ENCODE measurements at places on chromosomes 3 and 15. TPM values are rescaled to one million over a fixed set of nuclear protein-coding genes. Genes with fewer than 3 reads are reported as not detected.
A peak's percentile ranks its signal among the peaks of the same experiment; 100 is the strongest.

GRCh38 chr3:72699631-72700030 lies 148.6 kb downstream of the SHQ1 start:
- DNase-seq = no peak

The NCBP2 gene
- polyA plus RNA-seq = 110 TPM

- DNase-seq = no peak
Measured at GRCh38 chr3:173814809-173815208, 417.3 kb downstream of the NLGN1 start.

DNA sequence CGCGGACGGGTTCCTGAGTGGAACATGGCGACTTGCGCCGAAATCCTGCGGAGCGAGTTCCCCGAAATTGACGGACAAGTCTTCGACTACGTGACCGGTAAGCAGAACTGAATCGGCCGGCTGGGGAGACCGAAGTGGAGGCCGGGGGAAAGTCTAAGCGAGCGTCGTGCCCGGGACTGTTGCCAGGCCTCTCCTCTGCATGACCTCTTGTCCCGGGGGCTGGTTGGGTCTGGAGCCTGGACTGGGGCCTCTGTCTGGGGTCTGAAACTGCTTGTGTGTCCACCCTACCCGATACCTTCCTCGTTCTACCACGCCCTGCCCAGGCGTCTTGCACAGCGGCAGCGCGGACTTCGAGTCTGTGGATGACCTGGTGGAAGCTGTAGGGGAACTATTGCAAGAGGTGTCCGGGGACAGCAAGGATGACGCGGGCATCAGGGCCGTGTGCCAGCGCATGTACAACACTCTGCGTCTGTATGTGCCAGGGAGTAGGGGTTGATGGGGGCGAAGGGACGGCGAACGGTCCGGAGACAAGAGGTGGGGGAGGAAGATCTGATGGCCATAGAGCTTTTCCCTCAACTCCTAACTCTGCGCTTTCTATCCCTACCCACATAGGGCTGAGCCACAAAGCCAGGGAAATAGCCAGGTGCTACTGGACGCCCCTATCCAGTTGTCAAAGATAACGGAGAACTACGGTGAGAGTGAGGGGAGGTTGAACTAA lies at the start of gene ABCF3:
Gene ABCF3 (plus strand): TSS at position 16 of the 718 bp plus-strand sequence. CDS start 9 bp downstream, at position 25.
- DNase-seq = no peak

DNA sequence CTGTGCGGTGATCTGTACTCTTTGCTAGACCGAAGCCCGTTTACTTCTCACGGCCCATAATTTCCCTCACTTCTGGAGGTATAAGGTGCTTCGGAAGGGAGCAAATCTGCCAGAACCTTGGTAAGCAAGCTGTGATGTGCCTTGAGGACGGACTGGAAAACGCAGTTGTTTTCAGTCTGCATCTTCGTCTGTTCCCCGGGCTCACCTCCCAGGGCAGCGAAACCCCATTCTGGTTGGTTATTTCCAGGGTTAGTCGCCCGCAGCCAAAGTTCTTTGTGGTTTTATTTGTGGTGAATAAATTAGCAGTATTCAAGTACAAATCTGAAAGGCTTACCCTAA lies 401 bp downstream of the RAMAC start:
- DNase-seq = no peak

DNA sequence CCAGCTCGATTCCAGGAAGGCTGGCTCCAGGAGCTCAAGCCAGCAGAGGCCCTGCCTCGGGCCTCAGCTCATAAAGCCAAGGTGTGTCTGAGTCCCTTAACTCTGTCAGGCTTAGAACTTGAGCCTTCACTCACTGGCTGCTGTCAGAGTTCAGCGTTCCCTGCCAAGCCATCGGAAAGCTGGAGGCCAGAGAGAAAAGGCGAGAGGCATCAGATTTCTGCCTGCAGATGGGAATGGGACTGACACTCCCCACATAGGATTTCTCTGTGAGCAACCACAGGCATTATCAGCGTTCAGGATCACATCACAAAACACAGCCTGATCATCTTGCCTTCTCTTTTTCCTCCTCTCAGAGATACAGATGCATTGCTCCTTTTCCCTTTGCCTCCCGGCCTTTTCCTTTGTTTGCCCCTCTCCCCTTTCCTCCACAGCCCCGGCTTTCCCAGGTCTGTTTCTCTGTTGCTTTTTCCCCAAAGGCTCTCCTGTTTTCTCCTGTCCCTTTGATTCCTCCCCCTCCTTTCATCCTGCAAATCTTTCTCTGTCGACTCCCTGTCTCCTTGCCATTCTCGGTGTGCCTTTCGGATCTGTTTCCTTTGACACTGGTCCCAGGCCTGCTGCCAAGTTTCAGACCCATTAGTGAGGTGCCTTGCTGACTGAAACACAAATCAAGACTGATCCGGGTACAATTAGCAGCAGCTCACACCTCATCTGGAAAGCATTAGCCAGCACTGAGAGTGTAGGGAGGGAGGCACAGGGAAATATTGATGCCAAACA lies 44.5 kb upstream of the BOC start:
- DNase-seq = peak; percentile 82

- no peak for DNase-seq
Measured at GRCh38 chr3:184919651-184920050, 107.7 kb downstream of the VPS8 start.

- DNase-seq = no peak
Measured at GRCh38 chr3:112129925-112130637, 3.0 kb downstream of the GCSAM start.

DNA sequence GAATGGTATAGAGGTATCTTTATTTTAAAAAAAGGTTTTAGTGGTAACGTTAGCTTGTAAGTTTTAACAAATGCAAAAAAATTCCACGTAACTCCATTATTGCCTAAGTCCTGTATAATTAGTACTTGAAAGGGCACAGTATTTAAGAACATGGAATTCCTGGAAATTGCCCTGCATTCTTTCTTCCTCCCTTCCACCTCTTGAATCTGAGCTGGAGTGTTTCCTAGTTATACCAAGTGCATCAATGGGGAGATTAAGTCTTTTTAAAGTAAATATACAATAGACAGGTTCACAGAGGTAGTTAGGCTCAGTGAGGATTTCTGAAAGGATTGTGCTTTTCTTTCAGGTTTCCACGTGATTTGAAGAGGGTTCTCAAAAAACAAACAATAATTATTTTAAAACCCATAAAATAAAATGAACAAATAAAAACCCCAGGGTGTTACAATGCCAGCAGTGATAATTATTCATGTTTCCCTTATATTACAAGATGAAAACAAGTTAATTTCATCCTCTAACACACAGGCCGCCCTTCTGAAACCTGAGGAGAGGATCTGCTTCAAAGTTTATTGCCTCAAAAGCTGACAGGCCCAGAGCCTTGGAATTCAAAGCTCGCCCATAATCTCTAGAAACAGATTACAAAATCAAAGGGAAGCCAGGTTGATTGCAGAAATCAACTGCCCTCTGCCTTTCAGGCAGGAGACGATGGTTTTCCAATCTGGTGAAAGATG lies 128.8 kb upstream of the LMOD3 start:
- DNase-seq = peak; percentile 50

GRCh38 chr3:39716849-39717248 lies 92.6 kb upstream of the MYRIP start:
- DNase-seq = no peak

The GOLGA8K gene
- polyA plus RNA-seq = 3.6 TPM

DNA sequence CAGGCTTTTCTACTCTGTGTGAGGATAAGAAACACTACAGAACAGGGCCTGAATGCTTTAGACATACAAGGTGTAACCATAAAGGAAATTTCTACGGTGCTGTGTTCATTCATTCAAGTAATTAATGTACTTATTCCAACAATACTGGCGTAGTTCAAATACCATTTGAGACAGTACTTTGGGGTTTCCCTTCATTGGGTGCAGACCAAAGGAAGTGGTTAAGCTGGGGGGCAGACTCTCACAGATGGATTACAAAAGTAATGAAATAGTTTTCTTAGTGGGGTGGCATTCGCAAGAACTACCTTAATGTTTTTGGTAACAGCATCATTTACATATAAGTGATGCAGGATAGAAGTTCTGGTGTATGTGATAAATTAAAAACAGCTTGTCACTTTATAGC lies 65.9 kb downstream of the BTD start:
- DNase-seq = no peak

DNA sequence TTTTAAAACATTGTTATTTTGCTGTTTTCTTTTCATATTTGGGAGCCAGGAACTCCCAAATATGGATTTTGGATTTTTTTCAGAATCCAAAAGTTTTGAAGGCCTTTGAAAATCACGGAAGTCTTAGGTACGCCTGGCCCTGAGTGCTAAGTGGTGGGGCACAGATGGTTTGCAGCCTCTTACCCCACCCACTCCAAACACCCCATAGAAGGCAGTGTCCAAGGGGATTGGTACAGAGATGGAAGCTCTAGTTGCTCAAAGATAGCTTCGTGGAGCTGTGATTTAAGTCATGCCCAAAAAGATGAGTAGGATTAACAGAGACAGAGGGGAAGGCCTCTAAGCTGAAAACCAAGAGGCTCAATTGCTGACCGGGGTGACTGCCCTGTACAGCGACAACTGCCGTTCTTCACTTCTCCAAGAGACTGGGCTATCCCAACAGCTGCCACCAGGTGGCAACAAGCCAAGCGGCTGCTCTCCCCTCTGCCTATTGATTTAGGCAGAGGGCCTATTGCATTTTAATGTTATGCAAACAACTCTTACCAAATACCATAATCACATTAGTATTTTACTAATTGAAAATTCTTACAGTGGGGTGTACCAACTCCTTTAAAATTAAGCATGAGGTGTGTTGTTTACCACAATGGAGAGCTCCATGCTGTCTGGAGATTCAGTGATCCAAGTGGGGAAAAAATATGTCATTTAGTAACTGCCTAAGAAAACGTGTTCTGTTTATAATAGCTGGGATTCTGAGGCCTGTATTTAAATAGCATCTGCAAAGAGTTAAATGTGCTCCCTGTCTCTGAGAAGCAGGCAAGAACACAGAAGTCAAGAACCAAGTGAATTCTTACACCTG lies 64.0 kb upstream of the C15orf61 start:
- DNase-seq = peak; percentile 69

DNA sequence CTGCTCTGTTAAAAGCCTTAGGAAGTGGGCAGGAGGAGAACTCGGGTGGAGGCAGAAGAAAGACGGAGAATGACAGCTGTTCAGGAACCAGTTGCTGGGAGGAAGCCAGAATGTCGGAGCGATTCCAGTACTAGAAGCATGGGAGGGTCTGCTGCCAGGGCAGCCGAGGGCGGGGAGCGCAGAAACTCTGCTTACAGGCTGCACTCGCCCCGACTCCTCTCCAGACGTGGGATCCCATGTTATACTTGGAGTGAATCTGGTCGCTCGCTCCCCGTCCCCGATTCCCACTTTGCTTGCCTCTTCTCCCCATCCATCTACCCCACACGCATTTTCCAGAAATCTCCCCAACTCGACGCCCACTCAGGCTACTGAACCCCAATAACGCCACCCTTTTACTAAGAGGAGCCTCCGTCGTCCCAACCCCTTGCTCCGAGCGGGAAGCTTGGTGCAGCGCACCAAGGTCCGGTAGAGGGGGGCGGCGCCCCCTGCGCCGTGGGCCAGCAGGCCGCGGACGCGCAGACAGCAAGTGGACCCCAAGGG lies 665 bp downstream of the GATM start:
- no peak for DNase-seq

DNA sequence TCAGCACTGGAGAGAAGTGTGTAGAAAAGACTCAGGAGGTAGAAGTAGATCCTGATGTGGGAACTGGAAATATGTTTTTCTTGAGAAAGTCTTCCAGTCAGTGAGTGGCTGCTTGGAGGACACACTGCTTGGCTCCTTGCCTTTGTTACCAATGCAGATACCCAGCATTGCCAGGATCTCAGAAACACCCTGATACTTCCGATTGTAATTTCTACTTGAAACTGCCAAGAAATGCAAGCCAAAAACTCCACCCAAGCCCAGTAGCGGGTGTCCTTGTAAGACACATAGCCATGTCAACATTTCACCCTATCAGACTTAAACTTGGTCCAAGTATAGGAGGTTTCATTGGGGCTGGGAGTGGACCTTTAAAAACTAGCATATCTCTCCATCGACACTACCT lies 141.8 kb downstream of the ALDH1A2 start:
- no peak for DNase-seq

- DNase-seq = no peak
Measured at GRCh38 chr3:48852151-48852550, 4.5 kb upstream of the PRKAR2A start.

The LRRC31 gene
- polyA plus RNA-seq = 0.38 TPM

The RPL39L gene
- polyA plus RNA-seq = 18.6 TPM

GRCh38 chr15:65626856-65627255 lies 5.1 kb downstream of the SLC24A1 start:
- DNase-seq = no peak

DNA sequence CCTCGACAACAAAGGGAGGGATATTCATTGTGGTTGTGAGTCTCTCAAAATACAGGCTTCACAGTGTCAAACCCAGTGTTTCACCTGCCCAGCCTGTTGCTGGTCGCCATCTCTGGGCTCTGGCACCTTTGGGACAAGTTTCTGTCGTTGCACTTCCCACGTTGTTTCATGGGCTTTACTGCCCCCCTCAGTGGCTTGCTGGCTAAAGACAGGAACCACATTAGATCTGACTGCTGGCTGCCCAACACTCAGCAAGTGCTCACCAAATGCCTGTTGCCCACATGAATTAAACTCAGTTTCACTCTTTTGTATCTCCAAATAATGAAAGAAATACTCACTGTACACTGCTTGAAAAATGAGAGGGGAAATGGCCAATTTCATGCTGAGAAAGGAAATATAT lies 27.6 kb downstream of the FOXL2 start:
- DNase-seq = no peak

- DNase-seq = no peak
Measured at GRCh38 chr15:70583006-70583405, 180.4 kb downstream of the UACA start.

The PLSCR2 gene
- 1.0 TPM for polyA plus RNA-seq

The RBPMS2 gene
- polyA plus RNA-seq = 12.6 TPM

GRCh38 chr3:37652851-37653250 lies 208.8 kb upstream of the CTDSPL start:
- DNase-seq = no peak

DNA sequence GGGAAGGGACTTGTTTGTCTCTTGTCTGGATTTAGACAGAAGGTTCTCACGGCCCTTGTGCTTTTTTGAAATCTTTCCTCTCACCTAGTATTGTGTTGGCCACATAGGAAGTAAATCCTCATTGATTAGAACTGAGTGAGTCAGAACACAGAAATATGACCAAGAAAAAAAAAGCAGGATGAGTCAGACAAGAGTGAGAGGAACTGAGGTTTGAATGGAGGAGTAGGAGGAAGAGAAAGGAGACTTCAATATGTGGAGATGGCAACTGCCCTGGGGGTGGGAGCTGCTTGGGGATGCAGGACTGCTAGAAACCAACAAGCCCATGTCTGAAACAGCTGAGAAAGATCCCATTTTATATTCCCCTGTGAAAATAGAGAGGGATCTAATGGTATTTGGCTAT lies 194.1 kb upstream of the ZBTB20 start:
- DNase-seq = no peak

The ZBTB20 gene
- polyA plus RNA-seq = 5.6 TPM

The USP50 gene
- polyA plus RNA-seq = 1.5 TPM

- no peak for DNase-seq
Measured at GRCh38 chr15:93500155-93500554, 411.1 kb upstream of the RGMA start.

Measured in left kidney (tissue), 8 donors.